Regular cardiac myocyte (primary cell): ENCODE measurements at places on chromosomes 2 and 18. TPM values are rescaled to one million over a fixed set of nuclear protein-coding genes. Genes with fewer than 3 reads are reported as not detected.

Gene EML6
- 0.58 and 1.1 TPM in 2 replicates for total RNA-seq

Gene IL36G
- total RNA-seq: not detected in 2 replicates

Gene BIN1
- total RNA-seq: 40.5 and 40.9 TPM in 2 replicates

Gene FSHR
- not detected in 2 replicates for total RNA-seq

Gene GPR45
- total RNA-seq: not detected in 2 replicates

Gene EN1
- total RNA-seq: not detected in 2 replicates

Gene RAX
- total RNA-seq: not detected in 2 replicates

Gene RAB1A
- 95.3 and 123 TPM in 2 replicates for total RNA-seq

Gene TMEM182
- 3.3 and 4.2 TPM in 2 replicates for total RNA-seq

Gene MROH2A
- not detected in 2 replicates for total RNA-seq

Gene CNTNAP5
- total RNA-seq: under 0.01 TPM in 2 replicates

Gene EMILIN2
- 11.0 and 16.1 TPM in 2 replicates for total RNA-seq

Gene HOXD8
- 0.38 and 0.85 TPM in 2 replicates for total RNA-seq

Gene MAP3K19
- total RNA-seq: not detected in 2 replicates

Gene VSNL1
- total RNA-seq: 0.38 and 0.85 TPM in 2 replicates

Gene CCT7
- 304 and 651 TPM in 2 replicates for total RNA-seq
